ENCODE measurements at places on chromosomes 7 and 10. TPM values are rescaled to one million over a fixed set of nuclear protein-coding genes. Genes with fewer than 3 reads are reported as not detected.
A peak's percentile ranks its signal among the peaks of the same experiment; 100 is the strongest.

DNA sequence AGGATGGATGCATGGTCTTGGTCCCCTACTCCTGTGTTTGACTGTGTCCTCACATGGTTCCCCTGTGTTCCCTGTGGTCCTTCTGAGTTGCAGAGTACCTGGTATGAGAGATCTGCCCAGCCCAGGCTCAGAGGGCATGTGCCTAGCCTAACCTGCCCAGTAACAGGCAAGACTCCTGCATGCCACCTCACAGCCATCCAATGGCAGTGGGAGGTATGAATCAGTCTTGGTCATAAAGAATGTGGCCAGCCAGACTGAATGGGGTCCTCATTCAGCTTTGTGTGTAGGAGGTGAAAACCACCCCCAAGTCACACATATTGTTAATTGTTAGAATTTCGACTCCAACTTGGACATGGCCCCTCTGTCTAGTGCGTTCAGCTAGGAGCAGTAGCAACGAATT lies 17.2 kb upstream of the GPR158 start:
- DNase-seq, result no peak

GRCh38 chr7:44622342-44623151 lies 16.1 kb downstream of the OGDH start:
- no peak for DNase-seq

DNA sequence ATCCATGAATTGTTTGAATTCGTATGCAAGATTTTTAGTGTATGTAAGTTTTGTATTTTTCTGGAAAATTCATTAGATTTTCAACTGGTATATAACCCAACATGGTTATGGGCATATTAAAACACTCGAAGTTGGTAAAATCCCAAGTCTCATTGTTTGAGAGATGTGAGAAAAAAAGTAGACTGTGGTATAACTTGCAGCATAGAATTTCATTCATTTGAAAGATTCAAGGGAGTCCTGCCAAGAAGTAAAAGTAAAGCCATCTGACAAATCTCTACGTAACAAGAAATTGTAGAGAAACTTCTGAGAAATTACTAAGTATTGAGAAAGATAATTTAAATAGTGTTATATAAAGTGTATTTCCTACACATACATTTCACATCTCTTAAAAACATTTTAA lies 40.2 kb downstream of the SEMA3E start:
- no peak for DNase-seq

- DNase-seq, result peak; percentile 83
Observed at GRCh38 chr7:22726907-22727713, at the start of gene IL6. IL6 (plus strand) TSS chr7:22727200; CDS start chr7:22727263, 63 bp downstream.

- no peak for DNase-seq
Observed at GRCh38 chr10:105096316-105096715, 455.2 kb downstream of the SORCS3 start.

DNA sequence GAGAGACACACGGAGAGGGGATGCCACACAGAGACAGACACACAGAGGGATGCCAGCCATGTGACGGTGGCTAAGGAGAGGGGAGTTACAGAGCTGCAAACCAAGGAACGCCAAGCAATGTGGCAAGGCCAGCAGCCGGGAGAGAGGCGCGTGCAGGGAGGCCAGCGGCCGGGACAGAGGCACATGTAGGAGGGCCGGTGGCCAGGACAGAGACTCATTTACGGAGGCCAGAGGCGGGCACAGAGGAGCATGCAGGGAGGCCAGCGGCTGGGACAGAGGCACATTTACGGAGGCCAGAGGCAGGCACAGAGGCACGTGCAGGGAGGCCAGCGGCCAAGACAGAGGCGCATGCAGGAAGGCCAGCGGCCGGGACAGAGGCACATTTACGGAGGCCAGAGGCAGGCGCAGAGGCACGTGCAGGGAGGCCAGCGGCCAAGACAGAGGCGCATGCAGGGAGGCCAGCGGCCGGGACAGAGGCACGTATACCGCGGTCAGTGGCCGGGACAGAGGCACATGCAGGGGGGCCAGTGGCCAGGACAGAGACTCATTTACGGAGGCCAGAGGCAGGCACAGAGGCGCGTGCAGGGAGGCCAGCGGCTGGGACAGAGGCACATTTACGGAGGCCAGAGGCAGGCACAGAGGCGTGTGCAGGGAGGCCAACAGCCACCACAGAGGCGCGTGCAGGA lies 40.4 kb downstream of the INSIG1 start:
- no peak for DNase-seq

BHLHA15 gene
- 0.83 TPM for total RNA-seq

GIMAP8 gene
- 6.6 TPM for total RNA-seq

TSPAN12 gene
- total RNA-seq, result 29.5 TPM

INHBA gene
- 22.2 TPM for total RNA-seq

WDR11 gene
- 11.1 TPM for total RNA-seq

All from right atrium auricular region (tissue), 2 donors.